Metanephros (tissue), 2 donors: ENCODE measurements at places on chromosomes 3 and 15. TPM values are rescaled to one million over a fixed set of nuclear protein-coding genes. Genes with fewer than 3 reads are reported as not detected.

ITIH4 gene
- total RNA-seq, result 10.7 TPM

SPESP1 gene
- 1.6 TPM for total RNA-seq

CDHR4 gene
- 0.35 TPM for total RNA-seq

MST1R gene
- total RNA-seq, result 2.0 TPM

RBPMS2 gene
- 1.4 TPM for total RNA-seq

NME9 gene
- total RNA-seq, result 1.6 TPM

CCR8 gene
- total RNA-seq, result not detected

FBXO40 gene
- total RNA-seq, result 1.5 TPM

NR1I2 gene
- total RNA-seq, result 0.47 TPM

AGBL1 gene
- 9.9 TPM for total RNA-seq

SAMMSON gene
- total RNA-seq, result not detected

TTC21A gene
- total RNA-seq, result 13.5 TPM

FMN1 gene
- 19.6 TPM for total RNA-seq

FSIP1 gene
- 1.2 TPM for total RNA-seq

CGNL1 gene
- total RNA-seq, result 40.1 TPM

AMT gene
- total RNA-seq, result 25.1 TPM

SAMD7 gene
- 0.18 TPM for total RNA-seq

HRH1 gene
- total RNA-seq, result 4.3 TPM

UQCRC1 gene
- total RNA-seq, result 253 TPM

HDDC3 gene
- 11.5 TPM for total RNA-seq

ITPR1 gene
- 122 TPM for total RNA-seq

PLA2G4E gene
- 0.29 TPM for total RNA-seq

CAV3 gene
- total RNA-seq, result 42.2 TPM

SLC12A1 gene
- 578 TPM for total RNA-seq

SPATA12 gene
- total RNA-seq, result not detected

ZDHHC23 gene
- total RNA-seq, result 10.6 TPM

PLSCR2 gene
- total RNA-seq, result 0.47 TPM

STXBP5L gene
- total RNA-seq, result 0.12 TPM

STT3B gene
- total RNA-seq, result 160 TPM

THSD4 gene
- total RNA-seq, result 65.6 TPM

CLDN18 gene
- total RNA-seq, result 0.29 TPM

SPTBN5 gene
- total RNA-seq, result 1.4 TPM

FOXL2NB gene
- not detected for total RNA-seq
